ENCODE measurements at places on chromosomes 4 and X. TPM values are rescaled to one million over a fixed set of nuclear protein-coding genes. Genes with fewer than 3 reads are reported as not detected.

DNA sequence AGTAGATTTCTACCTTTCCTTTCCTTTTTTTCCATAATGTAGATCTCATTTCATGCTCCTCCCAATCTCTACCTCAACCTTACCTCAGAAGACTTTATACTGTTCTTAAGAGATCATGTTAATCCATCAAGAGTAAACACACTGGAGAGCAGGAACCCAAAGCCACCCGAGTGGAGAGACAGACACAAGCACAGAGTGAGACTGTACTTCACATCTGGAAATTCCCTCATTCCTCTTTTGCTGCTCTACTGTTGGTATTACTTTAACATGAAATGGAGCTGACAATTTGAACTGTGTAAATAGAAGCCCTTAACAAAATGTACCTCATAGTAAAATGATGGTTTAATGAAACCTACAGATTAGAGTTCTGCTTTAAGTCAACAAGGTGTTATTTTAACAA, 105.7 kb upstream of the RASGEF1B start:
- DNase-seq, result no peak
- H3K27me3 ChIP-seq, result no peaks in the 10 kb centered on the region
- no peaks in the 10 kb centered on the region for H3K4me1 ChIP-seq
- H3K36me3 ChIP-seq, result no peaks in the 10 kb centered on the region
- no peak overlapping the region for H3K27ac ChIP-seq
- no peak overlapping the region for H3K4me3 ChIP-seq

GRCh38 chrX:16825264-16826035, 39.2 kb downstream of the TXLNG start:
- no peaks in the 10 kb centered on the region for H3K27me3 ChIP-seq
- no peaks in the 10 kb centered on the region for H3K36me3 ChIP-seq
- H3K4me1 ChIP-seq, result no peaks in the 10 kb centered on the region
- H3K4me3 ChIP-seq, result no peak overlapping the region
- DNase-seq, result no peak

- H3K36me3 ChIP-seq, result no peaks in the 10 kb centered on the region
- H3K27me3 ChIP-seq, result no peaks in the 10 kb centered on the region
- H3K4me3 ChIP-seq, result no peak overlapping the region
- no peak overlapping the region for H3K27ac ChIP-seq
These were observed 180.2 kb downstream of the RBM46 start for GRCh38 chr4:154961263-154961662.

GRCh38 chrX:65596270-65597034, 61.9 kb upstream of the LAS1L start:
- H3K27ac ChIP-seq, result peak overlapping the region; percentile 81
- H3K4me1 ChIP-seq, result no peaks in the 10 kb centered on the region
- H3K36me3 ChIP-seq, result no peaks in the 10 kb centered on the region
- H3K27me3 ChIP-seq, result no peaks in the 10 kb centered on the region

DNA sequence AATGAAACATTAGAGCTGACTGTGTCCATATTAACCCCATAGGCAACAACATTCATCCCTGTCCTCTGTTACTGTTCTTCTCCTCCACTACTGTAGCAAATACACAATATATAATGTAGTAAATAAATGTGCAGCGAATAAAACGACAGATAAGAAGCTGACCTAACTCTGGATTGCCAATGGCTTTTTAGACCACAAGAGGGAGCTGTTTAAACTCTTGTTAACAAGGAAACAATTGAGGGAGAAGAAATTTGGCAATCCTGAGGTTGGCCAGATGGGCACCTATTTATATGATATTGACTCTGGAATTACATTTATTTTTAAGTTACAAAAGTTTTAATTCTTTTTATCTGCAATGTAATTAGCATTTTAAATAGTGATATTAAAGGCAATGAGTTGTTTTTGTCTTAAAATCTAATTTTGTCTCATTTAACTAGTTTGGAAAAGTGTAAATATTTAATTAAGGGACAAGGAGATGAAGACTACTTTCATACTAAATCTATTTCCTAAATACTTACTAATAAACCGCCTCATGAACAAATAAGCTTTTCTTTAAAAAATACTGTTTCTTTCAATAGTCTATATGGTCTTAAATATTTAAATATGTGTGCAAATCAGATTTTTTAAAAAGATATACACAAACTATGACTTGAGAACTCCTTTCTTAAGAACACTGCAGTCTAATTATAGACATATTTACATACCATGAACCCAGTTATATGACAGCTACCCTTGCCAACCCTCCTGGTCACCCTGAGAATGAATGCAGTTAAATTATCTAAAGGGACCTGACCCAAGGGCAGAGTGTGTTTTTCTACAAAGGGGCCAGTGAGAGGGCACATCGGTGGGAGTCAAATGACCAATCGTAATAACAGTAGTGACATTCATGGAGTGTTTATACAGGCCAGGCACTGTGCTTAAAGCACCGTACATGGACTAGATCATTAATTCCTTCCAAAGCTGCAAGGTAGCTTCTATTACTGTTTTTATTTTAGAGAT, 52.9 kb upstream of the HPF1 start:
- H3K27me3 ChIP-seq, result no peaks in the 10 kb centered on the region
- no peak overlapping the region for H3K27ac ChIP-seq
- H3K36me3 ChIP-seq, result no peaks in the 10 kb centered on the region
- DNase-seq, result peak; percentile 10
- no peaks in the 10 kb centered on the region for H3K4me1 ChIP-seq
- H3K4me3 ChIP-seq, result no peak overlapping the region

DNA sequence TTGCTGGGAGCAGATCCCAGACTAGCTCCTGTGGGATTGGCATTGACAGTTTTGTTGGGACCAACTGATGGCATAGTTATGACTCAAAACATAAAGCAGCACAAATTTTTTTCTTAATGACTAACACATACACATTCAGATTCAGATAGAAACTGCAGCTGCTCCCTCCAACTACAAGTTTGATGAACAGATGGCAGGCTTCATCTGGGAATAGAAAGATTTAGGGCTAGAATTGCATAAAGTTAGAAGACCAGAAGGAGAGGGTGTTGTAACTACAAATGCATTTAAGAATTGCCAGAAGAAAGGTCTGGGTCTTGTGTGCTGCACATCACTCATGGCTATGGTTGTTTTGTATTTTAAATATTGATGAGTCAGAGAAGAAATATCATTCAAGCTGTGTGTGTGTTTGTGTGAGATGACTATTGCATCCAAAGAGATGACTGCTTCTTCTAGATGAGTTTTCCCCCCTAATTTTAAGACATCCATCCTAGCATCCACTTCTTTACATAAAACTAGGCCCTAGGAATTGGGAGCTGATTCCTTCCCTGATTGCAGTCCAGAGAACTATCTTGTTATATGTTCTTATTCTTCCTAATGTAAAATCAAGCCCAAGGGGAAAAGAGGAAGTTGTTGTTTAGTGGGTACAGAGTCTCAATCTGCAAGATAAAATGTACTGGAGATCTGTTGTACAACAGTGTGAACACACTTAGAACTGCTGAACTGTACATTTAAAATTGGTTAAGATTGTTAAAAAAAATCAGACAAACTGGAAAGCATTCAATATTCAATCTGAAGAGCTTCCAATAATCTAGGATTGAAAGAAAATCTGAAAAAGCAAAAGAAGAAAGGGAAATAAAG, 175.1 kb downstream of the PARM1 start:
- no peak for DNase-seq
- H3K4me3 ChIP-seq, result no peak overlapping the region
- no peak overlapping the region for H3K27ac ChIP-seq
- no peaks in the 10 kb centered on the region for H3K4me1 ChIP-seq
- no peaks in the 10 kb centered on the region for H3K36me3 ChIP-seq

GRCh38 chr4:46649390-46649789, 259.5 kb upstream of the GABRA2 start:
- no peaks in the 10 kb centered on the region for H3K4me1 ChIP-seq
- no peak overlapping the region for H3K4me3 ChIP-seq
- no peaks in the 10 kb centered on the region for H3K27me3 ChIP-seq

GRCh38 chr4:44671636-44672035, 6.6 kb upstream of the GUF1 start:
- H3K4me1 ChIP-seq, result no peaks in the 10 kb centered on the region
- no peak overlapping the region for H3K4me3 ChIP-seq
- no peak overlapping the region for H3K27ac ChIP-seq

DNA sequence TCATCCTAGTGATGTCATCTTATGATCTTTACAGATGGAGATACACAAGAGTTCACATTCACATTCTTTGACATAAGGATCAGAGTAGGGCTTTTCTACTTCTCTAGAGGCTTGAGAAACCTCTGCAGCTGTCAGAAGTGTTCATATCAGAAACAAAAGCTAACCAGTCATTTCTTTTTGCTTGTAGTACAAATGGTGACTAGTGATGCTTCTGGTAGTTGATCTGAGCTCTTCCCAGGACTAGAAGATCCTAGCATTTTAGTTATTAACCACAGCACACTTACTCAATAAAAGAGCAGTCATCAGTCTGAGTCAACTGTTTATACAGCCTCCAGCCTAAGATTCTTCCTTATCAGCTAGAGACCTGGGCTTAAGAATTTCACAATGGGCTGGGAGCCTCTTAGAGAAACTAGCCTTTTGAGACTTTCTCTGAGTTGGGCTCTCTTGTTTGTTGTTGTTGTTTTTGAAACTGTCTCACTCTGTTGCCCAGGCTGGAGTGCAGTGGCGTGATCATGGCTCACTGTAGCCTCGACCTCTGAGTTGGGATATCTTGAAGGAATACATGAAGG, 84.1 kb downstream of the TMEM164 start:
- DNase-seq, result no peak
- no peaks in the 10 kb centered on the region for H3K27me3 ChIP-seq
- H3K27ac ChIP-seq, result peak overlapping the region; percentile 42

DNA sequence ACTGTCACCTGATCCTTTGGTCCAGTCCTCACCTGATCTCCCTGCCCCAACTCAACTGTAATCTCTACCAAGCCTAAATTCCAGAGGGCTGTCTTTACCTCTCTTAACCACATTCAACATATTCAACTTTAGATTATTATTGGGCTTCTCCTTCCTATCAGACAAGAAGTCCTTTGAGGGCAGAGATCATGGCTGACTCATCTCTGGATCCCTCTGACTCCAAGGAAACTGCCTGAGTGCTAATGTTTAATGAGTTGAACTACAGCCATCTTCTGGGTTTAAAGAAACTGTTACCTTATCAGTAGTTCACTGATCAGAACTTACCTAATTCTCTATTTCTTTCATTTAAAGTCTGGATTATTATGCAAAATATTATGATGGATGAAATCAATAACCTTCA, 135.7 kb downstream of the GPC3 start:
- H3K27me3 ChIP-seq, result no peaks in the 10 kb centered on the region
- H3K27ac ChIP-seq, result no peak overlapping the region
- no peak for DNase-seq
- no peaks in the 10 kb centered on the region for H3K4me1 ChIP-seq

Gene GSX2
- not detected for total RNA-seq

Gene FGD1
- total RNA-seq, result 1.1 TPM

Gene FAM241A
- 4.4 TPM for total RNA-seq

Gene SORCS2
- total RNA-seq, result 1.8 TPM

Gene GDI1
- total RNA-seq, result 136 TPM

Gene FATE1
- not detected for total RNA-seq
